ENCODE measurements at places on chromosomes 6 and 20.

- no peak for DNase-seq
Measured at GRCh38 chr20:48776306-48776705, 51.5 kb downstream of the PREX1 start.

DNA sequence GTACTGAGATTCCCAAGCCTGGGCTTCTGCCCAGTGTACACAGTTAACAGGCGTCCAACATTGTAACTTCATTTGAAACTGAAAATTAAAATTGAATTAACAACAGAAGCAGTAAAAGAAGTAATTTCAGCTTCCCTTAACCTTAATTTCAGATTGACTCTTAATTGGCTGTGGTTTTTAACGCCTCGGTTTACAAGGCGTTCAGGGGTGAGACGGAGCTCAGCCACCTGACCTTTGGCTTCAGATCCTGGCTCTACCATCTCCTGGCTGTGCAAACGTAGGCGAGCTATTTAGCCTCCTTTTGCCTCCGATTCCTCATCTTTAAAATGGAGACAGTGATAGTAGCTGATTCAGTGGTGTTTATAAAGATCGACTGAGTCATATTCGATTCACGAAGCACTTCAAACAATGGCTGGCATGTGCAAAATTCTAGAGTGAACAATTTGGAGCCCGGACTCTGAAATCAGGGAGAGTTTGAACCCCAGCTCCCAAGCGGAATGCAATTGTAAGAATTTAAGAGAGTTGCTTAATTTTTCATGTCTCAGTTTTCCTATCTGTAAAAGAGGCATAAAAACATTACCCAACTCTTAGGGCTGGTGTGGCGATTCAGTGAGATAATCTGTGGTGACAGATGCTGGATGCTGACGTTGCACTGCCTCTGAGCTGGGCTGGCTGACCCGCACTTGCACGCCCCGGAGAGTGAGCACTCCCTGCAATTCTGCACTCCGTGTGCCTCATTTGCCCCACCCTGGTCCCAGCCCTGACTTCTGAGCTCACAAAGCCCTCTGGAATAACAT, 23.5 kb upstream of the OCSTAMP start:
- no peak for DNase-seq

GRCh38 chr6:105428342-105428957, 25.6 kb upstream of the PREP start:
- DNase-seq, result no peak

DNA sequence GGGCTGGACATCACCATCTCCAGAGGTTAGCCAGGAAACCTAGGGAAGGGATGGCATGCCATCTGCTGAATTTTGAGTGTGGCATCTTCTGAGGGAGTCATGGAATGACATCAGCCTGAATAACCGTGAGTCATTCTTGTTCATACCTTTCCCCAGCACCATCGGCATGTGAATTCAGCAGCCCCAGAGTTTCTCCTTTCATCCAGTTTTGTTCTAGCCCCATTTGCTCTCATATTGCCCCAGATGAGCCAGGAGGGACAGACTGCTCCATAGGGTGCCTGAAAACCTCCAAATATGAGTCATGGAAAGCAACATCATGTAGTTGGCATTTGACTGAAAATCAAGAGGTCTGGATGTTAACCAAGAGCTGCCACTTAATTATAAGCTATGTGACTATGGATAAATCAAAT, 219.2 kb upstream of the SGK1 start:
- no peak for DNase-seq

- no peak for DNase-seq
Measured at GRCh38 chr6:56314683-56315523, 67.5 kb upstream of the COL21A1 start.

GRCh38 chr6:16648003-16648402, 113.3 kb downstream of the ATXN1 start:
- no peak for DNase-seq

GRCh38 chr6:47446669-47447330, 30.8 kb upstream of the CD2AP start:
- DNase-seq, result no peak

DNA sequence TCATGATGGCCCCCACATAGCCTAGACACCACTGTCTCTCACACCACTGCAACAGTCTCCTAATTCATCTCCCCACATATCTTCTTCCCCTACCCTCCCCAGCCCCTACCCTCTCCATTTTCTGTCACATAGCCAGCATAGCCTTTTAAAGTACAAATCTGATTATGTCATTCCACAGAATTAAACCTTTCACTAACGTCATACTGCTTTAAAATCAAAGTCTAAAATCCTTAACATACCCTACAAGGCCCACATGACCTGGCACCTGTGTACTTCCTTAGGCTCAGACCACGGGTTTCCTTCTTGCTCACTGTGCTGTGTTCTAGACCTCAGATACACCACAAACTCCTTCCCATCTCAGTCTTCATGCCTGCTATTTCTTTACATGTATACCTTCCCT, 5.9 kb downstream of the OSTM1 start:
- DNase-seq, result no peak

DNA sequence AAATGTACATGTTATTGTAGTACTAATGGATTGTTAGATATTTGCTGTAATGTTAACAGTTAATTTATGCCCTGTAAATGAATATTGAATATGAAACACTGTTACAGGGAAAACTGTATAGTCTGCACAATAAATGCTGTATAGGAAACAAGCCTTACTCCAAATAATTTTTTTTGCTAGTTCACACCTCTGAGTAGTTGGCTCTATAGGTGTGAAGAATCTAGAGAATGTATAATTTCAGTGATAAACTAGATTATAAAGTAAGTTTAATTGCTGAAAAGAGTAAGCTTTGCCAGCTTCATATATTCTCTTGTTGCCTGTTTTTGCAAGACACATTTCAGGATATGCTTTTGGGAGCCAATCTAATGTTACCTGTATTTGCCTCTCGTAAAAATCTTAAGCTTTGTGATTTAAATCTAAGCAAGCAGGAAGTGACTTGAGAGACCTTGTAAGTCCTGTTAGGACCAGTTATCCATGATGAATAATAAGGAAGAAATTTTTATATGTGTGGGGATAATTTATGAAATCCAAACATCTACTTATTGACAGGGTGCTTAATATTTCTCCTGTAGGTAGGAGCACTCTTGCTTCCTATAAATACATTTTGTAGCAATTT, 232.4 kb downstream of the ZFAND3 start:
- DNase-seq, result no peak

All from activated CD4-positive, CD25-positive, alpha-beta regulatory T cell treated with anti-CD3 and anti-CD28 coated beads, Interleukin-2, amount 50 U/mL, for 72 hours (primary cell).